ENCODE measurements at places on chromosomes 11 and 22.

DNA sequence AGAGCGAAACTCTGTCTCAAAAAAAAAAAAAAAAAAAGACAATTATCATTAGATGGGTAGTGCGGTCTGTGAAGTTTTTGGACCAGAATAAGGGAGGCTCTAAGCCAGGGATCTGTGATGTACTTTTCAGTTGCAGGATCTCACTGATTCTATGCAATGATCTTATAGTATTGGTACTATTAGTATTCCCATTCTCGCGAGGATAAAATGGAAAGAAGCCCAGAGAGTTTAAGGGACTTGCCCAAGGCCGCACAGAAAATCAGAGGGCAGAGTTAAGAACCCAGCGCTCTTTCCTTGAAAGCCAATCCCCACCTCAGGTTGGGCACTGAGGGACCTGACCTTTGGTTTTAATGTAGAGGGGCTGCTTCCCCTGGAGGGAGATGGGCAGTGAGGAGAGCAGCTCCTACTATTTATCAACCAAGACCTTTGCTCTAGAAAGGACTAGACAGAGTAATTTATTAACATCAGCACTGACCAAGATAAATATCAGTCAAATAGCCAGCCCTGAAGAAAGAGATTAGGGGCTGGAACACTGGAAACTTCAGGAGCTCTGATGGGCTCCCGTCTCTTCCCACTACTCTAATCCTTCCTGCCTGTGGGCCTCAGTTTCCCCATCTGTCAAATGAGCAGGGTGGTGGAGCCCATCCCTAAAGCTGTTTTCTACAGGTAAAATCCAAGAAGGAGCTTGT is 6.0 kb downstream of the NIPSNAP1 start:
- no peak for DNase-seq

- no peak for DNase-seq
Observed at GRCh38 chr22:46958658-46959057, 196.2 kb downstream of the TBC1D22A start.

GRCh38 chr11:104159356-104159755 is 4.6 kb downstream of the PDGFD start:
- DNase-seq = no peak

DNA sequence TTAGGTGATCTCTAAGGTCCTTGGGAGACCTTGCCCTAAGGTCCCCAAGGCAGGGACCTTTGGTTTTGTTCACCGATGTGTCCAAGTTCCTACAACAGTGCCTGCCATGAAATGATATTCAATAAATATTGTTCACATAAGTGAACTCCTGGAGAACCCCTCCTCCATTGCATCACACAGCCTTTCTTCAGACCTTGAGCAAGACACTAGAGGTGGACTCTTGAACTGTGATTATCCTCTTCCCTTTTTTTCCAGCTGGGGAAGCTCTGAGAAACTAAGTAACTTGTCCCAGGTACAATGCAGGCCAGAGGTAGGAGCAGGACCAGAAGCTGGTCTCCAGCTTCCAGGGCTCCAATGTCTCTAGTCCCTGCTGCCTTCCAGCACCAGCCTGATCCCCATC is 76.6 kb upstream of the LMO1 start:
- no peak for DNase-seq

GRCh38 chr11:132288036-132288435 is 917.6 kb downstream of the NTM start:
- no peak for DNase-seq
